Calu3 (cell line): ENCODE measurements at places on chromosomes 13 and 19. TPM values are rescaled to one million over a fixed set of nuclear protein-coding genes. Genes with fewer than 3 reads are reported as not detected.
A peak's percentile ranks its signal among the peaks of the same experiment; 100 is the strongest.

GRCh38 chr13:40181203-40181845 is 485.1 kb downstream of the FOXO1 start:
- H3K36me3 ChIP-seq = no peaks in the 10 kb centered on the region
- peaks cover 8% of the 10 kb centered on the region for H3K4me1 ChIP-seq
- no peak overlapping the region for H3K4me3 ChIP-seq
- no peak for DNase-seq
- H3K27ac ChIP-seq = no peak overlapping the region

- H3K27me3 ChIP-seq = no peaks in the 10 kb centered on the region
- peaks cover 27% of the 10 kb centered on the region for H3K4me1 ChIP-seq
- no peak for DNase-seq
- no peak overlapping the region for H3K27ac ChIP-seq
- peak overlapping the region; percentile 12 for H3K4me3 ChIP-seq
Measured at GRCh38 chr19:13022859-13023636, 27.8 kb downstream of the NFIX start.

Gene TMEM150B
- total RNA-seq = 0.73 TPM in 1 of 2 replicates, not detected in the other

- H3K27me3 ChIP-seq = no peaks in the 10 kb centered on the region
- H3K4me3 ChIP-seq = no peak overlapping the region
- no peak for DNase-seq
Measured at GRCh38 chr13:37947419-37948140, 78.0 kb upstream of the TRPC4 start.

- H3K27me3 ChIP-seq = no peaks in the 10 kb centered on the region
- H3K36me3 ChIP-seq = no peaks in the 10 kb centered on the region
- H3K27ac ChIP-seq = no peak within 1 kb of the TSS
- no peak within 1 kb of the TSS for H3K4me3 ChIP-seq
- H3K4me1 ChIP-seq = no peaks in the 10 kb centered on the region
Measured at GRCh38 chr13:94479616-94480015, at the start of gene DCT. Gene DCT, minus strand, starts transcription at chr13:94479682. Its CDS starts 427 bp downstream, at chr13:94479255.
